ENCODE measurements at places on chromosomes 2 and 18. TPM values are rescaled to one million over a fixed set of nuclear protein-coding genes. Genes with fewer than 3 reads are reported as not detected.

- ATAC-seq = no peak
Measured at GRCh38 chr18:38900031-38900430, 1334.4 kb upstream of the CELF4 start.

- no peak for ATAC-seq
Measured at GRCh38 chr2:54429054-54429453, 27.1 kb upstream of the SPTBN1 start.

EFHD1 gene
- 1.1 TPM for total RNA-seq

IDH1 gene
- 179 TPM for total RNA-seq

KCNF1 gene
- not detected for total RNA-seq

All from esophagus mucosa (tissue), 1 donor.